ENCODE measurements at places on chromosomes 6 and 20. TPM values are rescaled to one million over a fixed set of nuclear protein-coding genes. Genes with fewer than 3 reads are reported as not detected.

DNA sequence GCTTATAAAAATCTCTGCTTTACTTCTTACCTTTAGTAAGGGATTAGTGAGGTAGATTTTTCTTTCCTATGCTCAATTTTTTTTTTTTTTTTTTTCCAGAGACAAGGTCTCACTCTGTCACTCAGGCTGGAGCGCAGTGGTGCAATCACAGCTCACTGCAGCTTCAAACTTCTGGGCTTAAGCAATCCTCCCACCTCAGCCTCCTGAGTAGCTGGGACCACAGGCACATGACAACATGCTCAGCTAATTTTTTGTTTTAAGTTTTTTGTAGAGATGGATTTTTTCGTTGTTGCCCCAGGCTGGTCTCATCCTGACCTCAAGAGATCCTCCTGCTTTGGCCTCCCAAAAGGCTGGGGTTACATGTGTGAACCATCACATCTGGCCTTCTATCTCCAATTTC, 58.9 kb upstream of the RREB1 start:
- no peak for DNase-seq

The ISM1 gene
- 1.6 TPM for total RNA-seq

DNA sequence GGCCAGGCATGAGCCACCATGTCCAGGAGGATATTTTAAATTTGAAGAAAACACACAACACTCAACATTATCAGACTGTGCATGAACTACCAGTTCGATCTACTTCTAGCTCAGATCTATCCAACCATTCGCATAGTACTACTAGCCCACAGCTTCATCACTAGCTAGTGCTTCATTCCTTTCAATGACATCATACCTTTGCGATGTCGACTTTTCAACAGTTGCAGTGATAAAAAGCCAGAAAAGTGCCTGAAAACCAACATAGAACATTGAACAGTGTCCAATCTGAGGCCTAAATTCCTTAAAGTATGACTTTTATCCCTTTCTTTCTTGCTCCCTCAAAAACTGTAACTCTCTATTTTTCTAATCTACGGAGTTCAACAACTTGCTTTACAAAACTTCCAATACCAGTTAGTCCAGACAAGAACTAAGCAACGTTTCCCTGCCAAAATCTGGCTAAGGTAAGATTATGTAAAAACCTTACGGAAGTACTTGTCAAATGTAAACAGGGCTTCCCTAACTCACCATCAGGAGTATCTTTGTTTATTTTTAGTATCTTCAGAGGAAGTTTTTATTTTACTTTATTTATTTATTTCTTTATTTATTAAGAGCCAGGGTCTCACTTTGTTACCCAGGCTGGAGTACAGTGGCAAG, 434.0 kb upstream of the JARID2 start:
- DNase-seq: no peak

DNA sequence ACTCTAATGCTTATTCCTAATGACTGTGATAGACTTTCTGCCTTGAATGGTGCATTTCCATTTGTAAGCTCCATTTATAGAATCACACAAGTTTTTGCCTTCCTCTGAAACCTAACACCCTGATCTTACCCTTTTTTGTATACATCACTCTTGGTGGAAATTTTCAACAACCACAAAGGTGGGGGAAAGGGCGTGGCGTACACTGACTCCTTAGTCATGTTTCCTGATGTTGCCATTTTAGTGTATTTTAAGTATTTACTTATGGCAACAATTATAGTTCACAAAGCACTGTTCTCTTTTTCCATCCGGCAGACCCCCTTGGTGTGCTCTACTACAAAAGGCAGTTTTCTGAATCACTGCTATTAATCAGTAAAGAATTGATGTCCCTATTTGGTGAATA, 92.0 kb downstream of the ATXN1 start:
- no peak for DNase-seq

- DNase-seq: no peak
These were observed 48.7 kb upstream of the EXOC2 start for GRCh38 chr6:741410-742339.

- no peak for DNase-seq
These were observed 115.1 kb upstream of the ARID1B start for GRCh38 chr6:156662025-156662445.
